ENCODE measurements at places on chromosomes 4 and X.

GRCh38 chr4:38625508-38625907 is 38.5 kb upstream of the KLF3 start:
- no peak for DNase-seq

DNA sequence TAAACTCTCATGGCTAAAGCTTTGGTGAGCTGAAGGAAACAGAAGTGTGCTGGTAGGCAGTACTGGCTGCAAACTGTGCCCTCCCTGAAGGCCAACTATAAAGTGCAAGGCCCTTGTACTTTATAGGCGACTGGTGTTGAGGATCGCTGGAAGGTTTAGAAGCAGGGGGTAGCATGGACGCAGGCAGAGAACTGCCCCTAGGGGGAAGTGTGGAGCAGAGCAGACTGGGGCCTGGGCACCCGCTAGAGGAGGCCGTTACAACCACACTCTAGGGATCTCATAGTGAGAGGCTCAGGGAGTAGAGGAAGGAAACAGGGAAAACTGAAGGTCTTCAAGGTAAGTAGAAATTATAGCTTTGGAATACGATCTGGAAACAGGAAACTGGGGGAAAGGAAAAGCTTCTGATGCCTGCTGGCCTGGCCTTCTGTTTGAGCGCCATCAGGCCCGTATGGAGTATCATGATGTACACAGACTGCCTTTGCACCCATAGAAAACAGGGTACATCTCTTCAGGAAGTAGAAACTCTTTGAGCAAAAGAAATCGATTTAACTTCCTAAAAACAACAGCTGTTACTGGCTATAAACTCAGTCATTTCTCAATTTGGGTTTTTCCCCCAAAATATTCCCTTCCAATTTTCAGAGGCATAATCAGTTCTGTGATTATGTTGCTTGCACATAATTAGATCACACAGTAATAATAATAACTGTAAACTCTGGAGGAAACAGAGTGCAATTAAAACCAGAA is 23.9 kb upstream of the TMSB4X start:
- DNase-seq: peak; percentile 39

DNA sequence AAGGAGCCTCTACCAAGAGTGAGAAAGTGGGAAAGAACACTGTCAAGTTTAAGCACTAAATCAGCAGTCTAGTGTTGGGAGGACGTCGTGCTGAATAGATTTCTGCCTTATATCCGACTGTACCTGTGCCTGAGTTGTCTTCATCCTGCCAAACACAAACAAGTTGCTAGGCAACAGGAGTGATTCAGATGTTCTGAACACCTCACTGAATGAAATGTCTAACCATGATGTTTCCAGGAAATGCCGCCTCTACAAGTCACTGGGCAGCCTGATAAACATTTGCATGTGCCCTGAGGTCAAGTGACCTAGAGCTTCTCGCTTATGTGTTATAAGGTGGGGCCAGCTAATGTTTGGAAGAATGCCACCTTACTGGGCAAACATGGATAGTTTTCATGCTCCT is 37.9 kb downstream of the SGMS2 start:
- no peak for DNase-seq

- DNase-seq: no peak
Observed at GRCh38 chrX:9525511-9526248, 60.8 kb downstream of the TBL1X start.

DNA sequence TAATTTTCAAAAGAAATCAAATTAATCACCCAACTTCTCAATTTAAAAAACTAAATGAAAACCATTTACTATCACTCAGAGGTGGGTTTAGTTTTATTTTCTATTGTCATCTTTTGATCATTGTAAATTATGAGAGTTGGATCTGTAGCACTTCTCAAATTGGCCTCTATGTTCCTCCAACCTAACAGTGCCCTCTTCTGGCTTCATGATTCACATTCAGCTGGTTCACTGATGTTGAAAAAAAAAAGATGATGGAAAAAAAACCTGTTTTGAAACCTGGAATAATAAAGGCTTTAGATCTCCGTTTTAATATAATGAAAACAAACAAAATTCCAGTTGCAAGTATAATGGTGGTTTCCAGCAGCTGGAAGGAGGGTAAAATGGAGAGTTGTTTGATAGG is 2.4 kb upstream of the NBDY start:
- no peak for DNase-seq

DNA sequence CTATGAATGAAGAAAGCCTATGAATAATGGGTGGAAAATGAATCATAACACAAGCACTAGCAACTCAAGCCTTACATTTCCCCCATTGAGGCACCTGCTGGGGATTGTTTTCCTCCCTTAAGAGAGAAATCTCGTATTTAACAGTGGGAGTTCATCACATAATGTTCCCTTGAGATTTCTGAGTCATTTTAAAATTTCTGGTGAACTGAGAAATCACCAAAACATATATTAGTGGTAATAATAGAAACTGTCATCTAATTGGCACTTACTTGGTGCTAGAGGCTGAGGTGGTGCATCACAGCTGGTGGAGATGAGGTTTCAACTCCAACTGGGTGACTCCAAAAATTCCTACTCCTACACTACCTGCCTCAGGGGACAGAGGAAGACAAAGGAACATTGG is 561.3 kb upstream of the LCORL start:
- DNase-seq: no peak

- DNase-seq: no peak
Observed at GRCh38 chr4:70958681-70959080, 34.8 kb upstream of the DCK start.

DNA sequence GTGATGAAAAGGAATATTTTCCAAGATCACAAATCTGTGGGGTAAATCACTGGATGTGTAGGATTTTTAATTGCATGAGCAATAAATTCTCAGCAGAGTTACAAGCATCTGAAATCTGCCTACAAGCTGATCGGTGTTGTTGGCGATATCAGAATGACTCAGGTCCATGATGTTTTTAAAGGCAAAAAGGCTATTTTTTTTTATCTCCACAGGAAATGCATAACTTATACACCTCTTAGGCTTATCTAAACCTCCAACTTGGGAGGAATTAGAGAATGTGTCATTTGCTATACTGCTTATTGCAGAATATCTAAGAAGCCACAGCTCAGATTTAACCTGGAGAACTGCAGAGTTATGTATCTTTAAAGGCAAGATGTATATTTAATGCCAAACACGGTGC is 61.6 kb downstream of the KIT start:
- DNase-seq: no peak

DNA sequence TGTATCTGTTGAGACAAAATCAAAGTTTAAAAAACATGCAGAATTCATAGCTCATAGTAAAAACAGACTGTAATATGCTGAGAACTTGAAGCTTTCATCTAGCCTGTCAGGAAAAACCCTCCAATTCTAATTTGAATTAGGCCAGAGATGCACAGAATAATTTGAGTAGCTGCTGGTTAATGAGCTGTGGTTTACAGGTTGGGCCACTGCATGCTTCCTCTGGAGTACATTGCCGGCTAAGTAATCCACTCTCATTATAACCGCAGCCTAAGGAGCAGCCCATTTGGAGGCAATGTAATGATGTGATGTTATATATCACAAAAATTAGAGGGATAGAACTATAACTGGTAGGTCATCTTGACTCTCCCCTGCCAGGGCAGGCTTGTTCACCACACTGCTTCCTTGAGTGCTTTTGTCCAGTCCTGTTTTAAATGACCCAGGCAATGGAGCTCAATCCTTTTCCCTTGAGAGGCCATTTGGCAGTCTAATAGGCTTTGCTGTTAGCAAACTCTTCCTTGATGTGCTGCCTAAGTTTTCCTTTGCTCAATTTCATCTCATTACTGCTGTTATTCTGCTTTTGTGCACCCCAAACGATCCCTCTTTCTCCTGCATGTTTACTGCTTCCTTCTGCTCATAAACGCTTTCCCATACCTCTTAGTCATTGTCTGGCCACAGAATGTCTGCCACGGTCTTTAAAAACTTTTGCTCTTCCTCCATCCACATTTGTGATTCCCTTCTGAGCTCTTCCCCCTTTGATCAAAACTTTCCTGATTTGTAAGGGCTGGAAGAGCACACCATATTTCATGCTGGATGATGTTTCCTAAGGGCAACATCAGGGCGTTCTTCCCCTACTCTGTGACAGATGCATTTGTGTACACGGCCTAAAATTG is 230.9 kb downstream of the C4orf33 start:
- DNase-seq: no peak

DNA sequence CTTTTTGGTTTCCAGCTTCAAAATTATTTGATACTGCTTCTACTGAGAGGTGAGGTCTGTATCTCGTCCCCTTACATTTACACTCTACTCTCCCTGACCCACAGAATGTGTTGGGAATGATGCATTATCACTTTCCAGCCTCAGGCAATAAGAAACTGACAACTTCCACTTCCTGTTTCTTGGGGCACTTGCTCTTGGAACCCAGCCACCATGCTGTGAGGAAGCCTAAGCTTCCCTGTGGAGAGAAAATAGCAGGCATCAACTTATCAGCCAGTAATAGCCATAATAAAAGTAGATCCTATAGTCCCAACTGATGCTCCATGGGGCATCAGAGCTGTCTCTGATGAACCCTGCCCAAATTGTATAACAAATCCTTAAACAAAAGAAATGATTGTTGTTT is 32.6 kb downstream of the RELL1 start:
- no peak for DNase-seq

GRCh38 chrX:23822841-23823240 is 39.9 kb downstream of the SAT1 start:
- DNase-seq: no peak

DNA sequence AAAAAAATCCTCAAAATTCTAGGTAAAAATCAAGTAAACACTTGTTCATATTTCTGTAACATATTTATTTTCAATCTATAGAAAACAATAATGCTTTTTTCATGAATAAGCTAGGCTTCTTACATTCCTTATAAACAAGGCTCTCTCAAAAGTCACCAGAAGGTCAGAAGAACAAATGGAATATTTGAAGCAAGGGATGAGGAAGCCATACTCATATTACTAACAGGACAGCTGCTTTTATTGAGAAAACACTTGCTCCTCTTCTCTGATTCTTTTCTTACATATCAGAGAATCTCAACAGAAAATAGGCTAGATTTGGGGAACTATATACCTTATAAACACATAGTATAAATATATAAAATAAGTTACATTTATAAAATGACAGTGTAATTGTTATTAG is 67.9 kb downstream of the METTL14 start:
- DNase-seq: no peak

DNA sequence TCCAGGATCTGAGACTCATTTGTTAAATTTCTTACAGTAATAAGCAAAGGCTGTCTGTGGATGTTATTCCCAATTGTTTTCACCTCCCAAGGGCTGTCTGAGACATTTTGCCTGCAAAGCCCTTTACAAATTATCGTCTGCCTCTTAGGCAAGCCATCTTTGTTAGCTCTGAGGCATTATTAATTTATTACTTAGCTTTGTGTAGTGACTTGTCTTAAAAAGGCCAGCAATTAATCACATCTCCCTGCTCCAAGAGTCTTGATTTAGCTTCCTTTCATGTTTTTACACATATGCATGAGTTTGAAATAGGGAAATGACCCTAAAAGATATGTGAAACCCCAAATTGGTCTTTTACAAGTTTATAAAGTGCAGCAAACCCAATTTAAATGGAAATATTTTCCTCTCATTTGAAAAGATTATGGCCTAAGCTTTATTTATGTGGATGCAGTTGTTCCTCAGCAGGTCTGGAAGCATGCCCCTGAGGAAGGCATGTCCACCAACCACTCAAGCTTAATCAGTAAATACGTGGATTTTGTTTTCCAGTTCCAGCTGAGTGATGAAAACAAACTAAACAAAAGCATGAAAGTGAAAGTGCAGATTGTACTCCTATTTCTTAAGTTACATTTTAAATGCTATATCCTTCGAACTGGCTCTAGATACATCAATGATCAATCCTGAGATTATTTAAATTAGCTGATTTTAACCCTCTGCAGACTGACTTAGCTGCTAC is 173.6 kb upstream of the LNX1 start:
- DNase-seq: no peak

DNA sequence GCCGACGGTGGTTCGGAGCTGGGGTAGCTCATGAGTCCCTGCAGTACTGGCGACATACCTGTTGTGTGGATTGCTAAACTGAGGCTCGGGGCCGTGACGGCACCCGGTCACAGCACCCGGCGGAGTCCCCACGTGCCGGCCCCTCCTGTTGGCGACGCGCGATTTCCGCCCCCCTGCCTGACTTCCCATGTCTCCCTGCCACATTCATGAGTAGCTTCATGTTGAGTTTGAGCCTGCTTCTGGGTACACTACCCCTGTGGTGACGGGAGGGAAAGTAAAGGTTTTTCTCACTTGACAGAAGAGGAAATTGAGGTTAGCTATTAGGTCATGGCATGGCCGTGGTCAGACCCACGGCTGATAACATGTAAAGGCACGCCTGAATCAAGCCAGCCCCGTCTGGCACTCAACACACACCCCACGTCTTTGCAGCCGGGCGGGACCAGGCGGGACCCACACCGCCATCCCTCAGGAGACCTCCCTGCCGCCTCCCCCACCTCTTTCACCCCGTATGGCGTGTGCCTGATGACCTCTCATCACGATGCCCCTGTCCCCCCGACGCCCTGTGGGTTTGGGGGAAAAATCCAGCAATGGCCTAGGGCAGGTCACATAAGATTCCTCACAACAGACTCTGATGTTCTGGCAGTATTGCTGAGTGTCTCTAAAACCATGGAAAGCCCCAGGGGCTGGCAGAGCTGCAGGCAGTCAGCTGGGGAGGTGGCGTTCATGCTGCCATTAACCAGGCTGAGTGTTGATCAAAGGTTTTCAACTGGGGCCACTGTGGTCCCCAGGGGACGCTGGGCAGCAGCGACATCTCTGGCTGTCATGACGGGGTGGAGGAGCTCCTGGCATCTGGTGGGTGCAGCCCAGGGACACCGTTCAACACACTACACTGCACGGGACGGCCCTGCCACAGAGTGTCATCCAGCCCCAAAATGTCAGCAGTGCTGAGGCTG is 29.2 kb downstream of the P2RY8 start:
- DNase-seq: no peak

GRCh38 chr4:139582044-139582443 is 26.0 kb upstream of the SETD7 start:
- no peak for DNase-seq

DNA sequence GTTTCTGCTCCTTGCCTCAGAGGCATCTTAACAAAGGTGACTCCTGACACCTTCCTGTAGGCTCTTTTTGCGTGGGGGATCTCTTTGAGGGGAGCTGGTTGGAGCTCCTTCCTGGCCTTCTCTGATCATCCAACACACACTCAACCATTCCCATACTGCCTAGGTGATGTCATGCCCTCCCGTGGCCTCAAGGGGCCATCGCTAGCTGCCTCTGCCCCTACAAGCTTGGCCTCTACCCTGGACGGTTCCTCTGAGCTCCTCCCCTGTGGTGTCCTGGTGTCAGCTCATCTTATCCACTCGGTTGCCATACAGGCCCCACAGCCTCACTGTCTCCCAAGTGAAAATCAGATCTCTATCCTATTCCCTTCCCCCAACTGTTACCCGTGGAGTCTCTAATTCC is 13.7 kb upstream of the ZNF185 start:
- DNase-seq: no peak

DNA sequence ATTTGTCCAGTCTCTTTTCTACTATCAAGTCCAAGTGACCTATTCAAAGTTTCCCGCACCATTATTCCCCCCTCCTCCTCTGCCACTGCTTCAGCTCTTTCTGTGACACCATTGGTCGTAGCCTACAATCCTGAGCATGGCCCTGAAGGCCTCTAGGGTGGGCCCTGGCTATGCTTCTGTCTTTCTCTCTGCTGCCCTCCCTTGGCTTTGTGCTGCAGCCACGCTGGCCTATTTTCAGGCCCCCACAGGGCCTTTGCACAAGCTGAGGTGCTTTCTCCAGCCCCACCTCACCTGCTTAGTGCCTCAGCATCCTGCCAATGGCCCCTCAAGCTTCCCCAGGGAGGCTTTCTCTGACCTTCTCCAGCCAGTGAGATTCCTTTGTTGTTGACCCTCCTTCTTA is 156.5 kb downstream of the NHS start:
- DNase-seq: no peak

Data from stimulated activated CD4-positive, alpha-beta T cell treated with anti-CD3 and anti-CD28 coated beads, Interleukin-15, amount 100 ng/mL, for 1 hour (primary cell).